ENCODE measurements at places on chromosomes 11 and 22. TPM values are rescaled to one million over a fixed set of nuclear protein-coding genes. Genes with fewer than 3 reads are reported as not detected.

DNA sequence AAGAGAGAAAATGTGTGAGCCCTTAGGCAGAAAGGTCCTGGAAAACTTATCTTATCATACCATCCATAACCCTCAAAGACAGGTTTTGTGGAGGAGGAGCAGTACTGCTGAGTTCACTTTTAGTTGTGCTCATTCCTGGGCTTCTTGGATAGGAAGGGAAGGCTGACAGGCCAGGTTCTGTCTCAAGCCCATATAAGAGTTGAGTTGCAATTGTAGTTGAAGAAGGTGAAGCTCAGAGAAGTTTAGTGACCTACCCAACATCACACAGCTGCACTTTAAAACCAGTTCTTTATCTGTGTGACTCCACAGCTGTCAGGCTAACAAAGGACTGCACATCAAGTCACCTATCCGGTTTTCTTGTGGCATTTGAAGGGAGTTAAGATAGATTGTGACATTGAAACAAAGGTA is 13.0 kb downstream of the TEAD1 start:
- no peak for DNase-seq

- DNase-seq: no peak
These were observed 20.3 kb upstream of the APLP2 start for GRCh38 chr11:130049328-130049771.

- DNase-seq: no peak
These were observed 445.7 kb downstream of the AASDHPPT start for GRCh38 chr11:106523171-106523570.

DNA sequence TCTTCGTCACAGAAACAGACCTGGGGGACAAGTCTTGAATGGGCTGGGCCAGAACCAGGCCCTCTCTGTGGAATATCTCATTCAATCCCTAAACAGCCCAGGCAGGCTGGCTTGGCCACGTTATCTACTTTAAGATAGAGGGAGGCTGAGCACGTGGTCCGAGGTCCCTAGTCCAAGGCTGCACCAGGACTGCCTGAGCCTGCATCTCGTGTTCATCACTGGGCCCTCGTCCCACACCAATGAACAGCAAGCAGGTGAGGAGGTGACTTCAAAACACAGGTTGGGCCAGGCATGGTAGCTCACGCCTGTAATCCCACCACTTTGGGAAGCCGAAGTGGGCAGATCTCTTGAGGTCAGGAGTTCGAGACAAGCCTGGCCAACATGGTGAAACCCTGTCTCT is 20.3 kb upstream of the FGF3 start:
- DNase-seq: no peak

- no peak for DNase-seq
These were observed 128.8 kb upstream of the ANO1 start for GRCh38 chr11:69949327-69949726.

- no peak for DNase-seq
These were observed 76.4 kb upstream of the SHISAL1 start for GRCh38 chr22:44389181-44389580.

DNA sequence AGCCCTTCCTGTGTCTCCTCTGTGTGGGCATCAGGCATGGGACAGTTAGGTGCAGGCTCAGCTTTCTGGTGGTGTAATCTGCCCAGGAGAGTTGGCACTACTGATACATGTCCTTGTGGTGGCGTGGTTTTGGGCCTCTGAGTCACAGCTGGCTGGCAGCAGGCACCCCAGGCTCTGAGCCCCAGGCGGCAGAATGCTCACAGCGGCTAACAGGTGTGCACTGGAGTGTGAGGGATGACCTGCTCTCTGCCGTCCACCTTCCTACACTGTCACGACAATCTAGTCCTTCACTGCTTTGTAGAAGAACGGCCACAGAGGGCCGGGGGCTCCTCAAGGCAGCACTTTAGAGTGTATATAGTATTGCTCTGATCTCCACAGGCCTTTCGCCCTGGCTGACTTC is 100.3 kb upstream of the PITPNB start:
- DNase-seq: no peak

DNA sequence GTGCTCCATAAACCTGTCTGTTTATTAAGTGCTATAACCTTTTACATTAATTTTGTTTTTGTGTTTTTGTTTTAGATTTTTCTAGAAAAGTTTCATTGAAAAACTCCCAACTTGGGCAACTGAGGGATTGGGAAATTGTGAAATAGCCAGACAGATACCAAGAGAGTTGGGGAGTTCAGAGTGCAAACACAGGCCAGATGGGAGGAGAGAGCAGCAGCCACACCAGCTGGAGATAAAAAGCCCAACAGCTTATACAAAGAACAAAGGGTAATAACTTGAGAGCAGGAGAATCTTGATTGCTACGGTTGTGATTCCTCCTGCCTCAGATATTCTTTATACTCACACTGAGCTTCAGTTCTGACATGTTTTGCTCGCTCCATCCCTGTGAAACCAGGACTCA is 1642.2 kb downstream of the LRRC4C start:
- no peak for DNase-seq

DNA sequence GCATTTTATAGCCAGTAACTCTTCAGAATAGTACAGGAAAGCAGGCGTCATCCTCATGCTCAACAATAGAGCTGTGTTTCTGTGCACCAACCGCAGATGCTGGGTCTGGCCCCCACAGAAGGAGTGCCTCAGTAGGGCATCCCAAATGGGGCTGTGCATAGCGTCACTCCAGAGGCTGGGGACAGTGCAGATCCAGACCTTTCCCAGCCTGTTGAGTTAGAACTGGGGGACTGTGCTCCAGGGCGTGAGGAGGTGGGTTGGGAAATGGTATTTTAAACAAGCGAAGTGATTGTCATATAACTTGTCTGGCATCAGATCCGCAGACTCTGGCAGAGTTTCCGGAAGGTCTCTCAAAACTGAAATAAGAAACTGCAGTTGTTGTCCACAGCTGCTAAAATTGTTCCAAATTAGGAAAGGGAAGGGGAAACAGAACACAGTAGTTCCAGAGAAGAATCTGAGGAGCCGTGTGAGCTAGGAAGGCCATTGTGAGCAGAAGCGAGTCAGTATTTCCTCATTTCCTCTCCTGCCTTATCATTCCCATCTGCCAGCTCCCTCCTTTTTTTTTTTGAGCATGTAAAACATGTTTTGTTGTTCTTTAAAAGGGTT is 52.2 kb downstream of the JAM3 start:
- DNase-seq: no peak

DNA sequence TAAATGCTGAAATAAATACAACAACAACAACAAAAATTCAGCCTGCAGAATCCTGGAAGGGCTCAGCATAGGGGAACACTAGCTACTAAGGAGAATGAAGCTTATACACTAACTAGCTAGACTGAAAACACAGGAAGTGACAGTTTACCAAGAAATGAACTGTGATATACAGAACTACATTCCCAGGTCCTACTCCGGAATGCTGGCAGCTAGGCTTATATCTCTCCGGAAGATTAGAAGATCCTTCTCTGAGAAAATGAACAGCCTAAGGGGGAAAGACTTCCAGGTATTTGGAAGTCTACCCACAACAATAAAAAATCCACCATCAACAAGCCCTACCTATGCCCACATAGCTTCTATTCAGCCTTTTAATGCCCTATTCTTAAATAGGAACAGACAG is 31.0 kb downstream of the CCDC34 start:
- no peak for DNase-seq

DNA sequence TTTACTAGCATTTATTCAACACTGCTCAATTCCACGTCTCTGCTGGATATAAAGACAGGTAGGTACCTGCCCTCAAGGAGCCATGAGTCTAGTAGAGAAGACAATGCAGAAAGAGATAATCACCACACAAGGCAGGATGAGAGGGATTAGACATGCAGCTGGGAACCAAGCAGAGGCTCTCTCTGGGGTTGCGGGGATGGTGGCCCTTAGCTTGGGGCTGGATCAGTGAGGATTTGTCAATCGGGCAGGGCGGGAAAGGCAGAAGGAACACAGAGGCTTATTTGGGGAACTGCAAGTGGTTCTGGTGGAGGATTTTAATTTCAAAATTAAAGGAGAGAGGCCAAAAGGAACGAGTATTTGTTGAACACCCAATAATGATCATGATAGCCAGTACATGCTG is 8.5 kb upstream of the DMC1 start:
- no peak for DNase-seq

DNA sequence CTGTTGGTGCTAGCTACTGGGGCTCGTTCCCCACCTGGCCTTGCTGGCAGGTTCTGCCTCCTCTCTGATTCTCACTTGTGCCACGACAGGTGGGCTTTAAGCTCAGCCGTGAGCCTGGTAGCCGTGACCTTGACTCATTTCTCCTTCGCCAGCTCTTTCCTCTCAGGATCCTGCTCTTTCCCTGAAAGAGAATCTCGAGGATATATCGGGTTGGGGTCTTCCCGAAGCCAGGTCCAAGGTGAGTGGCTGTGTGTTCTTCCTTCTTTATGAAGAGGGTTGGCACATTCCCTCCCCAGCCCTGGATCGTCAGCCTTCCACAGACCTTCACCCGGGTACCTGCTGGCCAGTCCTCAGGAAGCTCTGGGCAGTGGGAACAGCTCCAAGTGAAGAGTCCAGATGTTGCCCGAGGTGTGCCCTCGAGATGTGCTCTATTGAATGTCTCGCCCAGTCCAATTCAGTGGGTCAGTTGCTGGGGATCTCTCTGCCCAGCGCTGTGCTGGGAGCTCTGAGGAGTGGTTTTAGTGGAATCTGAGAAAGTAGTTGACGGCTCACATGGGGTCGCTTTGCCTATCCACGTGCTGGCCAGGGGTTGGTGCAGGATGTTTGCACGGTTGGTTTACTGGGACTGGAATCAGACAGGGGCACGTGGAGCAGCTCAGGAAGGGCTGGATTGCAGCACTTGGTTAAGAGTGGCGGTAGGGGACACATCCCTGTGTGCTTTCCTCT is 1.4 kb downstream of the ZNF74 start:
- no peak for DNase-seq

DNA sequence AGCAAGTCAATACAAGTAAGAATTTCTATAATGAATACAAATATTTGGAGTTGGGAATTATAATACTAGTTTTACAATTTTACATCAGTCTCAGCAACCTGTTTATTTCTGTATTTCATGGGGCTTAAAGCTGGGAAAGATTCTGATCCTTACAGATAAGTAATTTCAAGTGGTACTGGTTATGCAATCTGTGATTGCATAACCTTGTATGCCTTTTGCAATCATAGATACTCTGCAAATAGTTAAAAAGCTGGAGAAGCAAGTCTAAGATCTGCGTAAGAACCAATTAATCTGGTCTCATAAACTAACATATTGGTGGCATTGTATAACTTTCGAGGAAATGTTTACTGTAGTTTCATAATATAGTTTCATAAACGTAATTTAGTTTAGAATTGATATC is 198.3 kb upstream of the PGR start:
- DNase-seq: no peak

- no peak for DNase-seq
These were observed 65.5 kb downstream of the RPUSD4 start for GRCh38 chr11:126145954-126146353.

- no peak for DNase-seq
These were observed 133.2 kb downstream of the TRIM29 start for GRCh38 chr11:120004723-120005122.

DNA sequence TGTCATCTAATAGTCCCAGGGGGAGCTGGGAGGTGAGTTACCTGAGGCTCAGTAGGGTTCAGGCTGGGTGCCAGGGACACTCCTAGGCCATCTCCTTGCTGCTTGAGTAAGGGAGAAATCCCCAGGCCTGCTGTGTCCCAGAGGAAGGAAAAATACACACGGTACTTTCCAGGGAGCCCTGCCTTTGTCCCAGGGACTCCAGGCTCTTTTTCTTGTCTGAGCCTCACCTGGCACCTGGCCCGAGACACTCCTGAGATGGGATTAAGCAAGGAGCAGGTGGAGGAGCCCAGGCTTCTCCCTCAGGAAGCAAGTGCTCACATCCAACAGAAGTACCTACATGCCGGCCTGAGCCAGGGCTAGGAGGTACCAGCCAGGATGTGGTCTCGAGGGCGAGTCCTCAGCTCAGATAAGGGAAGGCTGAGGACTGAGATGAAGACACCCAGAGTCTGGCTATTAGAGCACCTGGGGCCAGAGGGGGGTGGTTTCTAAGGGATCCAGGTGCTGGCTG is 899 bp upstream of the KLHDC7B start:
- DNase-seq: no peak

DNA sequence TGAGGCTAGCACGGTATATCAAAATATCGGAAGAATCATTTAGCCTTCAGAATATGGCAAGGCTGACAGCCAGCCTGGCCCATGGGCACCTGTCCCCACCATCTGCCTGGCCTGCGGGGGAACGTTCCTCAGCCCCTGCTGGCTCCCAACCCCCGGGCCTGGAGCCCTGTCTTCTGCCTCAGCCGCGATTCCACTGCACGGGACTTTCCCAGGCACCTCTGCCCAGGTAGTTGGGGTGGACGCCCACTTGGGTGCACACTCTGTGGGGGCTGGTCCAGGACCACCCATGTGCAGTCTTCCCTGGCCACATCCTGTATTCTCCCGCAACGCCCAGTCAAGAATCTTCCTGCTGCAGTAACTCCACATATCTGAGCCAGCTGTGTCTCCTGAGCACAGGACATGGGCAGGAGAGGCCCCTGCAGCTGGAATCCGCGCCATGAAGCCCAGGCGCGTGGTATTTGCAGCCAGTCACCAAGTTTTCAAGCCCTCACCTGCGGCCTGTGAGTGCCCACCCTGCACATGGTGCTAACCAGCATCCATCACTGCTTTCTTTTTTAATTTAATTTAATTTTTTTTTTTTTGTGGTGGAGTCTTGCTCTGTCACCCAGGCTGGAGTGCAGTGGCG is 77.9 kb downstream of the KCNQ1 start:
- no peak for DNase-seq

DNA sequence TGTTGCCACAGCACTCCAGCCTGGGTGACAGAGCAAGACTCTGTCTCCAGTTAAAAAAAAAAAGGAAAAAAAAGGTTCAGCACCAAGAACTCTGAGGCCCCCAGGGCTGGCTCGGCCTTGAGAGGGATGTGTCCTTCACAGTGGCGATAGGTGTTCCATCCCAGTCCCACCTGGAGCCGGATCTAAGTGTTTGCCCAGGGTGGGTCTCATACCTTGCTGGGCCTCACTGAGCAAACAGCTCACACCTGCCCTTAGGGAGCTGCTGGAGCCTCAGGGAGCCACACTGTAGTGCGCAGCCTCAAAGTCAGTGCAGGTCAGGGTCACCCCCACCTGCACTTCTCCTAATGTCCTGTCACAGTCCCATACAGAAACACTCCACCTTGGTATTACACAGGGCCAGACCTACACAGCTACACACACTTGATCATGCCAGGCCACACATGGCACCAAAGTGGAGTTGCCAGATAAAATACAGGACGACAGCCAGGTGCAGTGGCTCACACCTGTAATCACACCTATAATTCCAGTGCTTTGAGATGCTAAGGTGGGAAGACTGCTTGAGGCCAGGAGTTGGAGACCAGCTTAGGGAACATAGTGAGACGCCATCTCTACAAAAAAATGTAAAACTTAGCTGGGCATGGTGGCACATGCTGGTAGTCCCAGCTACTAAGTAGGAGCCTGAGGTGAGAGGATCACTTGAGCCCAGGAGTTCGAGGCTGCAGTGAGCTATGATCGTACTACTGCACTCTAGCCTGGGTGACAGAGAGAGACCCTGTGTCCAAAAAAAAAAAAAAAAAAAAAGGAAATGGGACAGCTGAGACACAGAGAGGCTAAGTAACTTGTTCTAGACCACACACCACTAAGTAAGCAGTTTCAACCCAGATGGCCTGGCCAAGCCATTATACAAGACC is 7.3 kb downstream of the STARD10 start:
- DNase-seq: no peak

Gene OR8G1
- total RNA-seq: not detected

Gene PIH1D2
- 0.41 TPM for total RNA-seq

Gene OR5P2
- total RNA-seq: not detected

Gene IGSF22
- total RNA-seq: not detected

Gene MYO7A
- total RNA-seq: 0.18 TPM

Gene CDHR5
- not detected for total RNA-seq

Measured in glomerular endothelial cell (primary cell).